ENCODE measurements at places on chromosomes 1 and 21. TPM values are rescaled to one million over a fixed set of nuclear protein-coding genes. Genes with fewer than 3 reads are reported as not detected.

The VAMP3 gene
- polyA plus RNA-seq, result 117 TPM

DNA sequence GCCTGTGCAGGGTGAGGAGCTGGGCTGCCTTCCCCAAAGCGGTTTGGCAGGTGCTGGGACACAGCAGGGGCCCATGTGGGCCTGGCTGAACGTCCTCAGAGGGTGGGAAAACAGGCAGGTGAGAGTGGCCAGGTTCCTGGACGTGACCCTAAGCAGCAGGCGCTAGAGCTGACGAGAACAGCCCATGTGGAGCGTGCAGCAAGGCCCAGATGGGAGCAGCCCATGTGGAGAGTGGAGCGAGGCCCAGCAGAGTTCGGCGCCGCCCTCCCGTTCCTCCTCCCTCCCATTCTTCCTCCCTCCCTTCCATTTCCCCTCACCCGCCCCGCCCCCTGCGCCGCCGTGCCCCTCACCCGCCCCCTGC, 314.4 kb upstream of the VAMP3 start:
- no peak for DNase-seq

DNA sequence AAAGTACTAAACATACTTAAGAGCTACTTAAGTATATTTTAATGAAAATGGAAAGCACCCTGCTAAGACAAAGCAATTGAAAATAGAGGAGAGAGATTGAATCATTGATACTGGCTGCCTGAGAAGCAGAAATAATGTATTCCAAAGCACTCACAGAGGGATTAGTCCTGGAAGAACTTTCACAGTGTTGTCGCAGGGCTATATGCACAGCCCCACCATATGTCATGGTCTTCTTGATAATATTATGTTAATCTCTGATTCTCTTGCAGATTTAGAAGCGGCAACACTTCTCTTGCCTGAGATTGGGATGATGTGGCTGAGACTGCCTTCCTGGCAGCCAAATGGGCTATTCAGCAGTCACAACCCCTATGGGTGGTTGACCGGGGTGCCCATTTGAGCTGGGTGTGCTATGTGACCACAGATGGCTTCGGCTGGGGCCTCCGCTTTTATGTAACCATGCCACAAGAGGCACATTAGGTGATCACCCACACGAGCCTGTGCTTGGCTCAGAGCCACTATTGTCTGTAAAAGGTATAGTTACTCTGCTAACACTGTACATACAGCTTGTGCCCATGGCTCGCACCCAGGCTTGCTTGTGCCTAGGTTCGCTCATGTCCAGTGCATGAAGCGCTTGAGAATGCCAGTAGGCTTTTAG, 152.2 kb upstream of the SGIP1 start:
- no peak for DNase-seq

DNA sequence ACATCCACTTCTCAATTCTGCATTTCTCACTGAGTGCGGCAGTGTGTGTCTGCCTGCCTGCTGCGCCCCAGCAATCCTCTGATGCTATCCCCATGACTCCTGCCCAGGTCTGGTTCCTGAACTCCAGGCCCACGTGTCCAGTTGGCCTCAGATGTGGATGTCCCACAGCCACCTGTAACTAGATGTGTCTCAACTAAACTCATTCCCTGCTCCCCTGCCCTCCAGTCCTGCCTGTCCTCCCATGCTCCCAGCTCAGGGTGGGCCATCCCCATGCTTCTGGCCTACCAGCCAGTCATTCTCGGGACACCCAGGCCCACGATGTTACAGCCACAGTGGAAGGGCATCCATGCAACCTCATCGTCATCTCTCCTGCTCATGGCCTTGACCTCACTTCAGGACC, 76.8 kb downstream of the STUM start:
- no peak for DNase-seq

GRCh38 chr1:65845535-65846060, 52.9 kb downstream of the PDE4B start:
- no peak for DNase-seq

GRCh38 chr1:84582802-84583587, 8.8 kb upstream of the CTBS start:
- no peak for DNase-seq

DNA sequence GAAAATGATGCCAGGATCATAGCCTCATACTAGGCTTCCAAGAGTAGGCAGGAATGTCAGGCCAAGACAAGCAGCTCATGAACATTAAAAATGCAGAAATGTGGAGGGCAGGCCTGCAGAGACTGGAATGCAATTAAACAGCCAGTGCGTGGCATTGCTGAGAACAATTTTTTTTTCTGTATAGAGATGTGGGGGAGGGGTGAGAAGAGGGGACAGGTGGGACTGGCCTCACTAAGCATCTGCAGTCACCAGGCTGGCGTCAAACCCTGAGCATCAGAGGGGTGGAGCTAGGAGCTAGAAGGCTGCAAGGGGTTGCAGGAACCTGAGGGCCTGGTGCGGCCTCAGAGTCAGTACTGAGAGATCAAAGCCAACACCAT, 114.1 kb downstream of the TNR start:
- DNase-seq, result no peak

DNA sequence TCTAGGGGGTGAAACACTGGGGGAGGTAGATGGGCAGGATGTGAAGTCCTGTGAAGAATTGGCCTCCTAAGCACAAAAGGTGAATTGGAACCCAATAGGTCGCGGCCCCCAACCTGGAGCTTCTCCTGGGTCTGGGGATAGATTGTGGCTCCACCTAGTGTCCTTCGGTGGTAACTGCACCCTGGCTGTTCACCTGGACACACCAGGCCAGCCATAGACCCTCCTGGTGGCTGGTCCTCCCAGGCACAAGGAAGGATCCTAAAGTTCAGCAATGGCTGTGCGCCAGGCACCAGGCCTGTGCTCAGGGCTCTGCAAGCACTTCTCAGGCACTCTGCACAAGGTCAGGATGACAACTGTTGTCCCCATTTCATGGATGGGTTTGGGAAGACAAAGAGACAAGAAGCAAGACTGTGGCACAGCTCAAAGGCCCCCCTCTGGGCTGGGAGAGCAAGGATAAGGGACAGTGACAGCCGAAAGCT, 13.5 kb downstream of the ESPN start:
- DNase-seq, result no peak

DNA sequence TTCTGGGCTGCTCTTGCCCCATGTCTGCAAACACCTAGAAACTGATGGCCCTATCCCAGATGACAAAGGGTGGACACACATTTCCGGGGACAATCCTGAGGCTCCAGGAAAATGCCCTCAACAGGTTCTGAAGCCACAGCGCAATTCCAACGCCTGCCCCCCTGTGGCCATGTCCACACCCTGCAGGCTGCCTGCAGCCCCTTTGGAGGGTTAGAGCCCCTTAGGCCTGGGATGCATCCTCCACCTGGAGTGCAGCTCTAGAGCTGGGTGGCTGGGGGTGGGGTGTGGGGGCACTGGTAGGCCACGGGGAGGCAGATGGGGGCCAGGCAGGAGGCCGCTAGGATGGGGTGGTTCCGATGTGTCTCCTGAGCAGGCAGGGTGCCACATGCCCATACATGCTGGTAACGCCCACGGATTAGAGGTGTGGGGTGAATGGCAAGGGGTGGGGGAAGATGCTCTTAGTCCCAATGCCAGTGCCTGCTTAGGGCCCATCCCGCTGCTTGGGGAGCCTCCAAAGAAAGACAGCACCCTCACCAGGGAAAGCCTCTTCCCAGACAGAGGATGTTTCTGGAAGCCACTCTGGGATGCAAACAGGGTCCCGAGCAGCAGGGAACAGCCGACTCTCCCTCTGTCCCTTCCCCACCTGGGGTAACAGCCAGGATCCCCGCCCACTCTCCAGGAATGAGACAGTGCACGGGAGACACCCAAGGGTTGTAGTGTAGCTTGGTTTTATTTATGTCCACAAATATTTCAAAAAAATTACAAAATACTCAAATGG, 34.0 kb downstream of the SLC45A1 start:
- no peak for DNase-seq

DNA sequence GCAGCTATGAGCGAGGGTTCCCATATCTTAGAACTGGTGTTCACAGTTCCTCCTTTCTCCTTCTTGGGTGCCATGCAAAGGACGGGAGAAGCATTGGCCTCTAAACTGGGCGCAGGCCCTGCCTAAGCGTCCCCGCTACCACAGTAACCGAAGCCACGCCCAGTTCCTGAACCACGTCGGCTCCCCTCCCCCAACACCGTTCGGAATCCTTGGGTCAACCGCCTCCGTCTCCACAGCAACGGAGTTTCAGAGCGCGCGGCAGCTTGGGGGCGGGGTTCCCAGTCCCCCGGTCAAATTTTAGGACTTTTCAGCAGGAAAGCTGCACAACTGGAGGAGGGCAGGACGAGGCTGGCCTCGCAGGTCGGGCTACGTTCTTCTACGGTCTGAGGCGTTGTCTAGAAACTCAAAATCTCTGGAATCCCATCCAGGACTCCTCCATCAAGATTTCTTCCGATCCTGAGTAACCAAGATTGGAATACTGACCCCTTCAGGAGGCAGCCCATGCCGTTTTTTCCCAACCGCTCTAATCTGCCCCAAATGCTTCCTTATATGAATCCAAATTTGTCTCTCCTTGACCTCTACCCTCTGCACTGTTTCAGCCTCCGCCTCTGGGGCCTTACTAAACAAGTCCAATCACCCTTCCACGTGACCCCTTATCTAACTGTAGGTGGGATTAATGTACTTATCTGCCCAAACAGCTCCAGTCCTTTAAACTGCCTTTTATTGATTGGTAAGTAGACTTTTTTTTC, at the start of gene SPAG17:
TSS of gene SPAG17 (minus strand) at position 145 of the 749 bp plus-strand sequence. CDS start at position 74, 71 bp downstream.
- peak; percentile 87 for DNase-seq

GRCh38 chr1:232904131-232904530, 46.3 kb upstream of the NTPCR start:
- DNase-seq, result no peak

The SPRR2D gene
- polyA plus RNA-seq, result not detected

Measured in right renal pelvis (tissue), 4 donors.